H1 (cell line): ENCODE measurements at places on chromosomes 7 and 10.

DNA sequence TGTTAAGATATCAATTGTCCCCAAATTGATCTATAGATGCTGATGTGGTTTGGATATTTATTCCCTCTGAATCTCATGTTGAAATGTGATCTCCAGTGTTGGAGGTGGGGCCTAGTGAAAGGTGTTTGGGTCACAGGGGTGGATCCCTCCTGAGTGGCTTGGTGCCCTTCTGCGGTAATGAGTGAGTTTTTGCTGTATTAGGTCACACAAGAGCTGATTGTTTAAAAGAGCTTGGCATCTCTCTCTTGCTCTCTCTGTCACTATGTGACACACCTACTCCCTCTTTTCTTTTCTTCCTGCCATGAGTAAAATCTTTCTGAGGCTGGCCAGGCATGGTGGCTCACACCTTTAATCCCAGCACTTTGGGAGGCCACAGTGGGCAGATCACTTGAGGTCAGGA lies 98.2 kb upstream of the KAT6B start:
- DNase-seq, result no peak

DNA sequence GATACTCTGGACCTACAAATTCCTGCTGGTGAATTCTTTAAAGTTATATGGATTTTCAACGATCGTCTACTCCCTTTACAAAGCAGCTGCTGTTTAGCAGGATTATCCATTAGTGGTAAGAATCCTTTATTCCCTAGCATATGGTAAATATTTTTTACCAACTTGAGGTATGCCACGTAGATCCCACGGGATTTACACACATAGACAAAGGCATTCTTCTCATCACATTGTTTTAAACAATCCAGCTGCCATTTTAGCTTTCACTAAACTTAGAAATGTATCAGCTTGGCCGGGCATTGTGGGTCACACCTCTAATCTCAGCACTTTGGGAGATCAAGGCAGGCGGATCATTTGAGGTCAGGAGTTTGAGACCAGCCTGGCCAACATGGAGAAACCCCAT lies 148.0 kb upstream of the SH2B2 start:
- no peak for DNase-seq

- no peak for DNase-seq
These were observed 6.8 kb upstream of the HIPK2 start for GRCh38 chr7:139784648-139785047.

- no peak for DNase-seq
These were observed 74.9 kb upstream of the STEAP1B start for GRCh38 chr7:22574754-22575520.
